ENCODE measurements at places on chromosomes 1 and 21.

DNA sequence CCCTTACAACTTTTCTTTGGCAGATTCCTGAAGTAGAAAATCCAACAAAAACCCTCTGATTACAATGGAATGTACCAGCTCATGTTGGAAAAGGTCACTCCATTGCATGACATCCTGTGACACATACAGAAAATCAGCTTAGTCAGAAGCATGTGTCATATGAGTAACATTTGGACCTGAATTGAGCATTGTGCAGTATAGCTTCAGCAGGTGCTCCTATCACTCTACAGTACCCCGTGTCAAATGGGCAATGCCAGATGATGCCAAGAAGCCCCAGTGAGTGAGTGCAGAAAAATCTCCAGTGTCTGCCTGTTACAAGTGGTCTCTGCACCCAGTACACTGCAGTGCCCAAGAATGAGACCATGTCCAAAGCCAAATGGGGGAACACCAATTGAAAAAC is 129.7 kb upstream of the RUNX1 start:
- no peak for DNase-seq

DNA sequence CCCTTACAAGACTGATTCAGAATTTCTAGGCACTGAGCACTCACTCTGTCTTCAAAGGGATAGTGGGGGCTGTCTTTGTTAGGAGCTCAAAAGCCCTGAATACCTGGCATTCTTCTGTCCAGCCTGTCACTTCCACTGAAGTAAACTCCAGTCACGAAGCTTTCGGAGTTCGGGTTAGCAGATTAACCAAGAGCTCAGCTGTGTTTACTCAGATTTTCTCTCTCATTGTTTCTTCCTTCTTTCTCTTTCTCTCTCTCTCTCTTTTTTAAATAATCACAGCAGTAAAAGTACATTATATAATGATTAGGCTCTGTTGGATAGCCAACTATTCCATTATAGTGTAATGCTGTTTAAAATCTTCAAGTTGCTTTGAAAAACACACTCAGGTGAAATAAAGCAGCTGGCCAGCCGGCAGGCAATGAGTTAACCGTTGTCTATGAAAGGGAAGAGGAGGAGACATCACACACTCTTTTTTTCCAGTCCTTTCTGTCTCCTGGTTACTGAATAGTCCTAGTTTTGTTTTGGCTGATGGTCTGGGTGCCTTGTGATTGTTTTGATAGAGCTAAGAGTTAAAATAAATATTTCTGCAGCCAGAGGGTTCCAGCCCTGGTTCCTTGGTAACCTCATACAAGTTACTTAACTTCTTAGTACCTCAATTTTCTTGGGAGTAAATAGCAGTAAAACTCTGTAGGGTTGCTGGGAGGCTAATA is 89.8 kb downstream of the ADSS2 start:
- no peak for DNase-seq

DNA sequence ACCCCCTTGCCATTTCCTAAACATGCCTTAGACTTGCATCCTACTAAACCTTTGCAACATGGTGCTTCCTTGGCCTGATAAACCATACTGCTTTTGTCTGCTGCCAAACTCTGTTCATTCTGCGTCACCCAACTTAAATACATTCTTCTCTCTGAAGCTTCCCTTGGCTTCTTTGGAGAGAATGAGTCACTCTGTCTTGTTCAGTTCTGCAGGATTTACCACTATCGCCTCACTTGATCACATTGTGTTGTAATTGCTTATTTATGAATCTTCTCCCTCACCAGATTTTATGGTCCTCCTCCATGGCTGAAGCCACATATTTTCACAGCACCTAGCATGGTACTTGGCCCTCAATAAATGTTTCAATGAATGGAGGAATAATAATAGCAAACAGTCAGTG is 21.7 kb upstream of the TUT4 start:
- no peak for DNase-seq

DNA sequence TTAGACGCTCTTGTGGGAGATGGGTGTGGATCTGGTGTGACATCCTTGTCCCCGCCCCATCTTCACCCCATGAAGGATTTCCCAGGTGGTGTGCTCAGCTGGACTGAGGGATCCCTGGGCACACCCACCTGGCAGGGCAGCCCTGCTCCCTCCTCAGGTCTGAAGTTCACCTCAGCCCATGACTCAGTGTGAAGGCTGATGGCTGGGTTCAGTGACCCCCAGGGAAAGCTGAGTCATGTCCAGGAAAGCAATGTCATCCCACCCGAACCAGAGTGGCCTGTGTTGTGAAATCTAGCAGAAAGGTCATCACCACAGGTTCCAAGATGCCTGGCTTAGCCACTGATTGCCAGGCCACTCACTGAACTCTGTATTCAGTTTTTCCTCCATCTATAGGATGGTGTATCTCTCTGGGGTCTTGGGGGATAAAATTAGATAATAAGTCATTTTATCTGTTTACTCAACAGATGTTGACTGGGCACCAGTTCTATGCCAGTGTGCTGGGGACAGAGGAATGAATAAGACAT is 97.7 kb upstream of the JUN start:
- DNase-seq, result no peak

DNA sequence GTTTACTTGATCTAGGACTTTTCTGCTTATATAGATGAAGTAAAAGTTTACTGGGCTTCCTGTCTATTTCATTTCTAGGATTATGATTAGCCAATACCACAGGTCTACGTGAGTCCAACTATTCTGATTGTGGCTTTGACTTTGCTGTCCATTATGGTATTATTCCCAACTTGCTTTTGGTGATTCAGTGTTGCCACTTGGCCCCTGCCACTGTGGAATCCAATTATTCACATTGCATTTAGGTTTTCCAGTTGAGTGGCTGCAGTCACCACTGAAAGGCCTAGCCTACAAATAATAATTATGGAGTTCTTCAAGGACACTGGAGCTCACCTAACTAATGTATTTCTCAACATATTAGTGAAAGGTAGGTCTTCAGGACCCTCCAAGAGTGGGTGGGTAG is 574.3 kb upstream of the USP24 start:
- no peak for DNase-seq

DNA sequence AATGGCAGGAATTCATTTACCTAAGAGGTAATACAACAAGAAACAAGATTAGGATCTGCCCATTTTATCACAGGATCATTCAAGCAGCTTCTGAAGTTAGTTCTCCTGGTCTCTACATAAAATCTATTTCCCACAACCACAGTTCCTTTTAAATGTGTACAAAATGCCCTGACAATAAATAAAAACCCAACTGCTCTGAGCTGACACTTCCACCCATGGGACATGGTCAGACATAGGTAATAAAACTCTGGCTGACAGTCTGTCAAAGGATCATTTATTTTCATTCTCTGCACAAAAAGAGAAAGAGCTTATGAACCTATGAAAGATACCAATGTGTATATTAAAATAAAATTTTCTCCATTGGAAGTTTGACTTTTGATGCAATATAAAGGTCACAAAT is 145.4 kb upstream of the PALMD start:
- no peak for DNase-seq

DNA sequence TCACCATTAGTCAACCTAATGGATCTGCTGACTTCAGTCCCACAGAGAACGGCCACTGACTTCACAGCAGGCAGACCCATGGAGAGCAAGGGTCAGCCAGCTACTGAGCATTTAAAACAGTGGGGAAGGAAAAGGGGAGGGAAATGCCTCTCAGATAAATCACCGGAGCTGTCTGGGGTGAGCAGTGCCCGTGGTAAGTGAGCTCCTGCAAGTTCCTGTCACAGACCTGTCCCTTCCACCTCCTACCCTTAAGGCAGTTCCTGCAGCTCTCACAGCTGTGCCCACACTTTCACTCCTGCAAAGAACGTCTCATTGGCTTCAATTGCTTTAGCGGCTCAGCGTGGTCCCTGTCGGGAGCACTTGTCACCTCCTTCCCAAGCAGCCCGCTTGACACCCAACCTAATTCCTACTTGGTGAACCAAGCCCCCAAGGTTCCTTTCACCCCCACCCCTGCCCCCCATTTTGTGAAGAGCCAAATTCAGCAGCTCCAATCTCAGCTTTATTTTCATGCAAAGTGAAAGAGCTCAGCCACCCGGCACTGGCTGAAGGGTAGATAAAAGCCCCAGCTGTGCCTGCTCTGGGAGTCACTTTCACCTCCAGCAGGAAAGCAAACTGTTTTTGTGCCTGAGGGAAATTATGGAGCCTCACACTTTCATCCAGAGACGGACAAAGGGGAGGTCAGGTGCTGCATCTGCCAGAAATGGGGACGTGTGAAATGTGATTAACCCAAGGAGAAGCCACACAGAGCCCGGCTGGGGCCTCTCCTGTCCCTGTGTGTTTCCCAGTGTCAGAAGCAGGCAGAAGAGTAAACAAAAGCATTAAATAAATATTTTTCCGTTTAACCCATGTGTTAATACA is 306.2 kb downstream of the TTLL7 start:
- peak; percentile 41 for DNase-seq

GRCh38 chr1:209086486-209087192 is 496.9 kb upstream of the CAMK1G start:
- DNase-seq, result no peak

GRCh38 chr1:194055536-194055935 is 869.1 kb upstream of the B3GALT2 start:
- no peak for DNase-seq

DNA sequence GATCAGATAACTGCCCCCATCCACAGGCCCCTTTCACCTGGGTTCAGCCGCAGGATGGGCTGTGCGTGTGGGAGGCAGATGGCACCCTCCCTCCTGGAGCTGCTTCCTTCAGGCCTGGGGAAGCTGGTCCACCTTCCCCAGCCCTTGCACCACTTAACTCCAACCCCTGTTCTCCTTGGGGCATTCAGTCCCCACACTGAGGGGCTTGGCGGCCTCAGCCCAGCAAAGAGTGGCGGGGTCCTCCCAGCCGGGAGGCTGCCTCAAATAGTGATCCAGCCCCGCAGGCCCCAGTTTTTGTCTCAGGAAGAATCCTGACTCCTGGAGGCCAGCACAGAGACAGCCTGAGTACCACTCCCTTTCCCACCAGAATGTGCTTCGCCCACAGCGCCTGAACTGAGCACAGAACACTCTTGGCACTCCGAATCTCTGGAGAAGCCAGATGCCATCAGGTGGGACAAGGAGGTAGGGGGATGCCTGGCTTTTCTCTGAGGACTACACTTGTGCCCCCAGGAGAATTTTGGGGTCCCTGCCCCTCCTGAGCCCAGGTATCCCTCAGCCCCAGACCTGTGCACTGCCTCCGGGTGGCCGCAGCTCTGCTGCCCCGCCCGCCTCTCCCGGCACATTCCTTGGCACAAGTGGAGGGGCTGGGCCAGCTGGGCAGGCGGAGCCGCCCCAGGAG is 936 bp downstream of the PAQR6 start:
- DNase-seq, result no peak

GRCh38 chr21:46254208-46254975 is 25.8 kb upstream of the LSS start:
- no peak for DNase-seq

- no peak for DNase-seq
These were observed 23.6 kb downstream of the LAMC2 start for GRCh38 chr1:183209533-183210158.

DNA sequence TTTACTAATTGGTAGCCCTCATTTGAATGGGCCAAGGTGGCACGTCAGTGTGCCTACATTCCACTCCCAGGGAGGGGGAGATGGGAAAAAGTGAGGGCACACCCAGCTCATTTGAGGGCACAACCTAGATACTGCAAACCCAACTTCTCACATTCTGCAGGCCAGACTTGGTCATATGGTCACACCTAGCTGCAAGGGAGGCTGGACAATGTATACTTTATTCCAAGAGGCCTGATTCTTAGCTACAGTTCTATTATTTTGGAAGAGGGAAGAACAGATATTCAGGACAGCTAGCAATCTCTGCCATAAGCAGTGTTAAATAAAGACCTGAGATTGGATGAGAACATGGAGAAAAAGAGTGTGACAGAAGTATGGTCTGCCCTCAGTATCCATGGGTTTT is 180.4 kb downstream of the ROR1 start:
- no peak for DNase-seq

GRCh38 chr21:29245863-29246262 is 52.9 kb upstream of the BACH1 start:
- DNase-seq, result no peak

DNA sequence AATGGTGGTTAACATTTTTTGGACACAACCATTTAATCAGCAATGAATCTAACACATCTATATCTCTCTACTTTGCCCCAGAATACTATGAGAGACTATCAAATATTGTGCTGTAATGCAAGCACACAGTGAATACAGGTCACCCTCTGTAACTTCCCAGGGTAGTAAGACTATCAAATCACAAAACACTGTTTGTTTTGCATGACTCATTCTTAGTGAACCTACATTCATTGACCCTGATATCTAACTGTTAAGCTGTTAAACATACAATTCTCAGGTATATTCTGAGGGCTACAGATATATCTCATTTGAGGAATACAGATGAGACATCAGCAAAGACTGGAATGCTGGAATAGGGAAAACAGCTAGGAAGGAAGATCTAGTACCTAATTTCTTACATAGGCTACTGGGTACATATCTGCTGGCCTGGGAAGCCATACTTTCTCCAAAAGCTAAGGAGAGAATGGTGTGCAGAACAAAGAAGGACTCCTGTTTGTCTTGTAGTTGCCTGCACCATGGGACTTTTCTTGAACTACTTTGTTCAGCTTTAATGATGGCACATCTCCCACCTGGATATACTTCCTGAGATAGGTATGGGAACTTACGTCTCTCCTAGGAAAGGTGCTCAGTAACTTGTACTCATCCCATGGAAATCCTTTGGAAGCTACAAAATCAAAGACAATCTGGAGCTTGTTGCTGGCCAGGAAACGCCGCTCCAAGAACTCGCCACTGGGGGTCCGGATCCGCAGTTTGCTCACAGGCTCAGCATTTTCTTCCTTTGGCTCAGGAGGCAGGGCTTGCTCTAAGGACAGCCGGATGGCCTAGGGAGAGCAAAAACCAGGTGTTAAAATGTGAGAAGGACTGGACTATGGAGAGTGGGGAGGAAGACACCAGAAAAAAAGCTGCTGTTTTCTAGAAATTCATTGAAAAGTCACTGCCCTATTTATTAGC is 51.9 kb upstream of the DMRTA2 start:
- no peak for DNase-seq

- DNase-seq, result no peak
These were observed 27.3 kb downstream of the MAN1C1 start for GRCh38 chr1:25643929-25644328.

GRCh38 chr1:213183036-213183672 is 132.1 kb downstream of the RPS6KC1 start:
- DNase-seq, result no peak

- DNase-seq, result peak; percentile 13
These were observed 769 bp downstream of the GPSM2 start for GRCh38 chr1:108877348-108878159.

- DNase-seq, result no peak
These were observed 214.7 kb upstream of the PTGFR start for GRCh38 chr1:78275906-78276685.

GRCh38 chr21:45225741-45226327 is 61.9 kb downstream of the POFUT2 start:
- DNase-seq, result no peak

GRCh38 chr1:112308716-112309115 is 87.3 kb upstream of the CTTNBP2NL start:
- DNase-seq, result no peak

GRCh38 chr1:230797376-230797920 is 50.3 kb downstream of the CAPN9 start:
- DNase-seq, result no peak

GRCh38 chr1:228282329-228283042 is 74.6 kb downstream of the OBSCN start:
- DNase-seq, result no peak

- DNase-seq, result no peak
These were observed 402.7 kb upstream of the DAB1 start for GRCh38 chr1:57826535-57826934.

Data from neural crest cell (in vitro differentiated cells).